ENCODE measurements at places on chromosomes 11 and 22. TPM values are rescaled to one million over a fixed set of nuclear protein-coding genes. Genes with fewer than 3 reads are reported as not detected.

HBG1 gene
- not detected for total RNA-seq

KRTAP5-8 gene
- total RNA-seq = not detected

MB gene
- total RNA-seq = 0.35 TPM

TSPO gene
- total RNA-seq = 39.4 TPM

DNAJB7 gene
- not detected for total RNA-seq

LDHAL6A gene
- total RNA-seq = not detected

GGTLC3 gene
- total RNA-seq = not detected

SLC22A9 gene
- not detected for total RNA-seq

GRK2 gene
- 82.1 TPM for total RNA-seq

GNG3 gene
- 3.1 TPM for total RNA-seq

TMEM86A gene
- total RNA-seq = 1.5 TPM

PTPN5 gene
- total RNA-seq = 1.7 TPM

GRCh38 chr11:22161489-22161888 is 31.4 kb upstream of the ANO5 start:
- DNase-seq = no peak

DNA sequence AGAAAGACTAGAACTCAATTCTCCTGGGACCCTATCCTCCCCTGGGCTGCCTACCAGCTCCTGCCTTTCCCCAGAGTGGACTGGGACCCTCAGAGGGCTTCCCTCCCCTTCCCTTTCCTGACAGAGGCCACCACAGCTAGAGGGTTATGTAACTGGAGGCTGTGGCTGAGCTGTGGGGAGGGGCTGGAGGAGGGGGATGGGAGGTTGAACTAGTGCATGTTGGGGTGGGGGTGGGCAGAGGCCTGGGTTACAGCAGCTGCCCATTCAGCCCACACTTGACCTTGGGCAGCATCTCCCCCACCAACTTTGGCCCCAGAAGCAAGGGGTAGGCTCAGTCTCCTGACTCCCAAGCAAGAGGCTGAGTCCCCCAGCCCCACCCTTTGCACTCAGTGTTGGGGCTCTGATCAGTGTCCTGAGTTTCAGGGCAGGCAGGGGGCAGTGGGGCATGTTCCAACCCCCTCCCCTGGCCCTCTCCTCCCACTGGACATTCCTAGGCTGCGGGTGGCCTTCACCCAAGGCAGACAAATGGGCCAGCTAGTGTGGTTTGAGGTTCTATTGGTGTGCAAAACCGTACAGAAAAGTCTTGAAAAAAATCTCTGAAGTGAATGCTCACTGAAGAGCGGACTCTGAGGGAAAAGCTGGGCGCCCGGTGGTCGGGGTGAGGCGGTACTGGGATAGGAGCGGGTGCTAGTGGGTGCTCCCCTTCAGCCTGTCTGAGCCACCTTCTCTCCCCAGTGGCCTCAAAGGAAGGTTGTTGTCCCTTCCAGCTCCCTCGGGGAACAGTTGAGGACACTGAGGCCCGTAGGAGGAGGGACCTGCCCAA is 3.8 kb downstream of the KCNC1 start:
- no peak for DNase-seq

GRCh38 chr11:66189031-66189745 is 79.3 kb upstream of the RAB1B start:
- DNase-seq = no peak

- DNase-seq = peak; percentile 91
These were observed 869 bp downstream of the ZC3H7B start for GRCh38 chr22:41302021-41302767.

DNA sequence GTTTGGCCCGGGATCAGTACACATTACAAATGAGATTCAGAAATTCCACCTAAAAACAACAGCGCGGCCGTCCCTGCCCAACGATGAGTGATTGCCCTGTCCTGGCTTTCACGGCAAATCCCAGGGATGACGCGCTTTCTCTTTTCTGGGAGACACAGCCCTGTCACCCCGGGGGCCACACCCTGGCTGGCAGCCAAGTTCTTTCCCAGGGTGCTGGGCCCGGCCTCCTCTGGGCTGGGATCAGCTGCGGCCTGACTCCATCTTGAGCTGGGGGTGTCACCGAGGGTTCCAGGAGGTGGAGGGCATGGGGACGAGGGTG is 82.7 kb downstream of the FBLN1 start:
- DNase-seq = no peak

- DNase-seq = no peak
These were observed 173.7 kb downstream of the ADAMTS15 start for GRCh38 chr11:130622141-130622542.

GRCh38 chr11:108672786-108673185 is 7.9 kb downstream of the DDX10 start:
- no peak for DNase-seq

GRCh38 chr11:127098684-127099083 is 98.1 kb upstream of the KIRREL3 start:
- no peak for DNase-seq

DNA sequence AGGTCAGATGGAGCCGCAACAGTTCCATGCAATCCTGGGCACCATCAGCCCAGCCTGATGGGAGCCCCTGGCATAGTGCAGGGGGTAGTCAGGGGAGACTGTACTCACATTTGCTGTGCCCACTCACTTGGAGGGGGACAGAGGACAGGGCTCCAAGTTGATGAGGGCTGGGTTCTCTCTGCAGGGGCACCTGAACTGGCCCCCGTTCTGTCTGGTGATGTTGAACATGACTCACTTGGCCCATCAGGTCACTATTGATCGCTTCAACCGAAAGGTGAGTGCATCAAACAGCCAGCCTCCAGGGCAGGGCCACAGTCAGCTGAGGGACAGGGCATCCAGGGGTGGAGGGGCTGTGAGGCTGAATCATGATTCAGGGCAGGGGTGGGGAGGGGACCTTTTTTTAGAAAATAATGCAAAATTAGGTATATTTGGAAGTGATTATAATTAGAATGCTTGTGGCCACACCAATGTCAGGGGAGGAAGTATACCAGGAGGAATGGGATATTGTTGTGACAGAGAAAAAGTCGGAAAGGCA is 66.4 kb downstream of the OTOG start:
- DNase-seq = no peak

GRCh38 chr11:2853401-2853800 is 32.2 kb downstream of the CDKN1C start:
- no peak for DNase-seq

- DNase-seq = no peak
These were observed 182.3 kb upstream of the ANO3 start for GRCh38 chr11:26149585-26149984.

DNA sequence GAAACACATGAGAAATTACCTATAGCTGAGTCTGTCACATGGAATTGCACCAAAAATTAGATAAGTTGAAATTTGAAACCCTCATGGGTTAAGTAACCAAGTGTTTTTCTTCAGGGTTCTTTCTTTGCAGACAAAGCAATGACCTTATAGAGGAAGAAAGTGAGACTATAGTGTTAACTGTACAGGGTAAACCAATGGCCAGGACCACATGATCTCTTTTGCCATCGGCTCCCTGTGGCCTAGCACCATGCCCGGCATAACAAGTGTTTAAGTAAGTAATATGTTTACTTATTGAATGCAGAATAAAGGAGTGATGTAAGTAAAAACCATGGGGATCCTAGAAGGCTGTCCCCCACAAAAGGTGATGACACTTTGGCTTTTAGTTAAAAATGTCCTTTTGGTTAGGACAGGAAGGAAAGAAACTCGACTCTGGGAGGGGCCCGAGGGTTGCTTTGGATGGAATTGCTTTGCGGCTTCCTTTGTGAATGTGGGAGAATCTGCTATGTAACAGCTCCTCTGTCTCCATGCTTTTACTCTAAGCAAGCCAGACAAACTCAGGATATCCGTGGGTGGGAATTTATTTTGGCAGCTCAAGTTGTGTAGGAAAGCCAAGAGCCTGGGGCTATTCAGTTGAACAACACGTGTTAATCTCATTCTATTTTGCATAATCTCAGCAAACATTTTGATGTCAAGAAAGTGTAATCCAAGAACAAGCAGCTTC is 454.7 kb downstream of the INSC start:
- DNase-seq = no peak

GRCh38 chr22:36828815-36829214 is 12.0 kb upstream of the PVALB start:
- no peak for DNase-seq

All from H7 (cell line).